Activated CD4-positive, alpha-beta T cell treated with anti-CD3 and anti-CD28 coated beads for 24 hours (primary cell): ENCODE measurements at places on chromosomes 16 and 17.

DNA sequence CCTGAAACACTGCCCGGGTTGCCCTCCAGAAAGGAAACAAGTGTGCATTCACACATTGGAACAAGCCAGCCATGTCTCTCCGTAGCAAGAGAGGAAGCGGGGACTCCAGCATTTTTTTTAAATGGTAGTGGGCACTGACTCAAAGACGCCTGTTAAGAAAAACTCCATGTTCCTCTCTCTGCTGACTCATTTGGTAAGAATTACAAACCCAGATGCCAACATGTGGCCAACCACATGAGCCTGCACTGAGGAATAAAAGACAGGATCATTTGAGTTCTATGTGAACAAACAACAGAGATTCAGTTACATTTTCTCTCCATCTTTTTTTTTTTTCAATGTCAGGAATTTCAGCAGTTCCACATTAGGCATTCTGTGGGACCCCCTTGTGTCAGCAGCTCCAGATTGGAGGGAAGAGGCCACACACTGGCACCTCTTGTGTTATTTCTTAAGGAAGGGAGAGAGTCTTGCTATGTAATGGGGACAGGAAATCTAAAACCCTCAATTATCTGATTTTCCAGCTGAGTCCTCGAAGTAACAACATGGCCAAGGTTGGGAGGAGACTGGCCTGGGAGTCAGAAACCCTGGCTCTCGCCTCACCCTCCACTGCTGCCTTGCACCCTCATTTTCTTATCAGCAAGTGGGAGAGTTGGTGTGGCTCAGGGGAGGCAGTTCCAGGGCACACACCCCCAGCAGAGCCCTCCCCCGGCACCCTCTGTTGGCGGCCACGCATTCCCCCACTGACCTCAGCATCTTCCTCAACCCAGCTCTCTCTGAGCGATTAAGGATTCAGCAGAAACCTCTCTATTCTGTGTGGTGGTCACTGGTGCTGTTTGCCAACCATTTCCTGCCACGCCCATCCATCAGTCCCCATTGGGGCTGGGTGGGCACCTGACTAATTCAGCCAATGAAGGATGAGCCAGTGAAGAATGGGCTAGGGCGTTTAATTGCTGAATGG, 173.0 kb downstream of the FOXL1 start:
- no peak for DNase-seq

DNA sequence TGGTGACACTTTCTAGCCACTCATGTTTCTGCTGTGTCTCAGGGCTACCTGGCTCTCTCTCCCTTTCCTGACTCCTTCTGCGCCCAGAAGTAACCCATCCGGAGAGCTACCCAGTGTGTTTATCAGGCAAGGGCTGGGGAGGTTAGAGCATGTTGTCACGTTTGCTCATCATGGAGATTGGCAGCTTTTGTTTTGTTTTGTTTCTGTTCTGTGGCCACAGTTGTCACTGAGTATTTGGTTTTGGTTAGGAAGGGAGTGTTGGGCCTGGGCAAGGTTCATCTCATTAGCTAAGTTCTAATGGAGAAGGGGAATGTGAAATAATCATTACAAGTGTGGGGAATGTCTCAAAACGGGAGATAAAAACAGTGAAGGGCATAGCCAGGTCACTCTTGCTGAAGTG, 390.8 kb downstream of the CPPED1 start:
- no peak for DNase-seq

DNA sequence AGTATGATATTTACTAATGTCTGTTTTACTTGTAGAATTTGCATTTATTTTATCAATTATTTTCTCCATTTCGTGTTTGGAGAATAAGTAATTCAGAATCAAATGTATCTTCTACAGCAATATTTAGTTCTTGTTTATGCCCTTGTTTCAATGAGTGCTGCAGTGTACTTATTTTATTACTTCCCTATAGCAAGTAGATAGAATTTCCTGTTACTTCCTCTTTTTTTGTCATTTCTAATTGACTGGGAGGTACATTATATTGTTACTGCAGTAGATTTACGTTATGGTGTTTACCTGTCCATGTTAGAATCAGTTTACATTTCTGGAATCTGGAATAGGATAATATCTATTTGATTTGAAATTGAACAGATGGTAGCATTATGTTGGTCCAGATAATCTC, 71.2 kb downstream of the OMG start:
- DNase-seq = no peak

GRCh38 chr17:82089723-82090548, 8.1 kb downstream of the FASN start:
- no peak for DNase-seq

- DNase-seq = no peak
Observed at GRCh38 chr17:68089881-68090280, 54.3 kb downstream of the KPNA2 start.
